ENCODE measurements at places on chromosomes 7 and 10.

DNA sequence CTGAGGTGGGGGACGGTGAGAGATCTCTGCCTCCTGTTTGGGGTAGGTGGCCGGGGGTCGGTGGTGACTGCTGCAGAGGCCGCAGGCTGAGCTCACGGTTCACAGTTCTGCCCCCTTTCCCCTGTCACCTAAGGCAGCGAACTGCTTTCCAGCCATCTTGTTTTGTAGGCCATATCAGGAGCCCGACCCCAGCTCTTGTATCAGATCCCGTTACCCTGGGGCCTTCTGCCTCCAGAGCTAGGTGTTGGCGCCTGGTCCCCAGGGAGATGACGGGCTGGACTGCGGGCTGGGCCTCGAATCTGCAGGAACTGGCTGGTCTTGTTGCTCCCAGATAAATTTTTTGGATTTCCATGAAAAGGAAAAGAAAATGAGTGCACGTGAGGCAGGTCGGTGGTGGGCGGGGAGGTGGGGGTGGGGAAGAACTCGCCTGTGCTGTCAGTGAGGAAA lies 183.0 kb downstream of the DNAJB6 start:
- DNase-seq = peak; percentile 23

DNA sequence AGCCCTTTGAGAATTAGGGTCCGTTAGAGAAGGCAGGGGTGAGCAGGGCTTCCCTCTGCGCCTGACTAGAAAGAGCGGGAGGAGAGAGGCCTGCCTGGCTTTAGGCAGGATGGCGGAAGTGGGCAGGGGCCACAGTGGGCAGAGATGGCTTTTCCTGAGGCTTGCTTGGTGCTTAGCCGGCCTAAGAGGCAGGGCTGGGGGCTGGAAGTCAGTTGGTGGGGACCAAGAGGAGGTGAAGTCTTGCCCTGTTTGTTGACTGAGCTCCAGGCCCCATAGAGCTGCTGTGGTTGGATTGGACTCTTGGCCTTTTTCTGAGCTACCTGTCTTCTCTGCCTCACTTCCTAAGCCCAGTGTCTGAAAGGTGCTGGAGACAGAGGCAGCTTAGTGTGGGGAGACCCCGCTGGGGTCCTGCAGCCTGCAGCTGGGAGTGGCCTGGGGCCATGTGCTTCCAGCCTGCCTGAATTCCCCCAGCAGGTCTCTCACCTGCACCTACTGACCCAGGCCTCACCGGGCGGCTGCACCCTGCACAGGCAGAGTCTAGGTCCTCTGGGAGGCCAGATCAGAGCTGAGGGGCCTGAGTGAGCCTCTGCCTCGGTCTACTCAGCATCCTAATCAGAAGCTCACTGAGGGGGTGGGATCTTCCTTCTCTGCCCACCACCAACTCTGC lies 4.8 kb downstream of the FAM241B start:
- peak; percentile 25 for DNase-seq

GRCh38 chr10:95729323-95730055 lies 26.5 kb upstream of the ENTPD1 start:
- DNase-seq = no peak

DNA sequence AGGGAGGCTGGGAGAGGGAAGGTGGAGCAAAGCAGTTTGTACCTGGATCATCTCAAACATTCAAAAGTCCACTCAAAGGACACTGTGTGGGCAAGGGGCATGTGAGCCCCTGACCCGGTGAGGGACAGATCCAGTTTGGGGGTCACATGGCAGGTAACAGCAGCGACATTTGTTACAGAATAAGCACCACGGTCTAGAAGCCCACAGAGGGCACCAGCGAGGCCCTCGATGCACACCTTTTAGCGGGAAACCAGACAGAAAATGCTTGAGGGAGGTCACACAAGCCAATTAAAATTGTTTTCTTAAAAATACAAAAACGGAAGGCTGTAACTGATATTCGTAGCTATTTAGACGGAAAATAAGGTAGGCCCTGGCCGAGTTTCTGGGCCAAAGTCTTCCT lies 144.4 kb downstream of the ZMYND11 start:
- no peak for DNase-seq

DNA sequence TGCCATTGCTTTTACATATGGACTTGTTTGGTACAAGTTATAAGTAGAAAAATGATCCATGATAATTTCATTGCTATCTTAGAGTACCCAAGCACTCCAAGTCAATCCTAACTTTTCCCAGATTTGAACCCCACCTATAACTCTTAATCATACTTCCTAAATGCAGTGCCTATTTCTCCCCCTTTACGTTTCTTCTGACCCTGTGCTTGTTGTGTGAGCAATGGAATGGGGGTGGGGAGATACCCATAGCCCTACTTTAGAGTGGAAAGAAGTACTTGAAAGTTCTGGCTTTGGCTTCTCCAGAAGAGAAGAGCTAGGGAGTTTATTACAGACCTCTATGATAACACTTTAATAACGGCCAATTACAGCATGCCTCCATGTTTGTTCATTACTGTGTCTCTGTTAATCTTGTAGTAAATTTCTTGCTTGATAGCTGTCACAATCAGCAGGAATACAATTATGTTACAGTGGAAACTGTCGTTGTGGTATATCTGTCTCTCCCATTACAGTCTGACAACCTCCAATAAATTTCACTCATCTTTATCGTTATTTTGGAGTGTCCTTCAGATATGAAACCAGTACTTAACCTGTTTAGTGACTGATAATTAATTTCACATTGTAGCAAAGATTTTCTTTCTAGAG lies 34.0 kb downstream of the CNPY1 start:
- DNase-seq = no peak

GRCh38 chr7:153457746-153458145 lies 594.5 kb upstream of the DPP6 start:
- DNase-seq = no peak

DNA sequence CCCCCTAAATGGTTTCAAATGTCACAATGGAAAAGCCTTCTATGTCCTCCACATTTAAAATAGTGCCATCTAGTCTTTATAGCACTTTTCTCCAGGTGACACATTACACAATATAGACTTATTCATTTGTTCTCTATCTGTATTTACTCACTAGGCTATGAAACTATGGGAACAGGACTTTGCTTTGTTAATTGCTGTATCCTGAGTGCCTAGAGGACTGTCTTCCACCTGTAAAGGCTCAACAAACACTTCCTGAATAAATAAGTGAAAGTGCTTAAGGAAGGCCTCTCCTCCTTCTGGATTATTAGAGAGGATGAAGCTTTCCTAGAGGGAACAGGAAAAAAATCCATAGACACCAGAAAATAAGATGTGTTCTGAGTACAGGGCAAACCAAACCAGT lies 397.6 kb upstream of the LRRN3 start:
- no peak for DNase-seq

GRCh38 chr7:142871260-142872105 lies 14.1 kb downstream of the TRPV6 start:
- DNase-seq = peak; percentile 32

GRCh38 chr7:18096087-18096486 lies 68.4 kb upstream of the PRPS1L1 start:
- no peak for DNase-seq

GRCh38 chr7:156950381-156950858 lies 908 bp downstream of the NOM1 start:
- DNase-seq = no peak

DNA sequence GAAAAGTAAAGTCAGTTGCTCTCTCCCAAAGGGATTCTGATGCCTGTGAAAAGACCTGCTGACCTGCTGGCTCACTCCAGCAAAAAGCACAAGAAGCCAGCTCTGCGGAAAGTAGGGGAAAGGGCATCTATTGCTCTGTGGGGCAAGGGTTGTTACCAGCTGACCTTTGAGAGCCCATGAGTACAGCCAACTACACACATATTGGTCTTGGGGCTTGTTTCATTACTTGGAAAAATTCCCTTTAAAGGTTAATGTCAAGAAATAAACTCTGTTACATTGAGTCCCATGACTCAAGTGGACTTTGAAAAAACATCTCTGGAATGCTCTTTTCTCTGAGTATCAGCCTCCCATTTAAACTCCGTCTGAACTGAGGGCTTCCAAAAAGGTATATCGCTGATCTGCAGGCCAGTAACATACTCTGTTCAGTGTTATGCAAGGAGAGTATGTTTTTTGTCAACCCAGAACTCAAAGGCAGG lies 53.2 kb downstream of the PANK1 start:
- no peak for DNase-seq

DNA sequence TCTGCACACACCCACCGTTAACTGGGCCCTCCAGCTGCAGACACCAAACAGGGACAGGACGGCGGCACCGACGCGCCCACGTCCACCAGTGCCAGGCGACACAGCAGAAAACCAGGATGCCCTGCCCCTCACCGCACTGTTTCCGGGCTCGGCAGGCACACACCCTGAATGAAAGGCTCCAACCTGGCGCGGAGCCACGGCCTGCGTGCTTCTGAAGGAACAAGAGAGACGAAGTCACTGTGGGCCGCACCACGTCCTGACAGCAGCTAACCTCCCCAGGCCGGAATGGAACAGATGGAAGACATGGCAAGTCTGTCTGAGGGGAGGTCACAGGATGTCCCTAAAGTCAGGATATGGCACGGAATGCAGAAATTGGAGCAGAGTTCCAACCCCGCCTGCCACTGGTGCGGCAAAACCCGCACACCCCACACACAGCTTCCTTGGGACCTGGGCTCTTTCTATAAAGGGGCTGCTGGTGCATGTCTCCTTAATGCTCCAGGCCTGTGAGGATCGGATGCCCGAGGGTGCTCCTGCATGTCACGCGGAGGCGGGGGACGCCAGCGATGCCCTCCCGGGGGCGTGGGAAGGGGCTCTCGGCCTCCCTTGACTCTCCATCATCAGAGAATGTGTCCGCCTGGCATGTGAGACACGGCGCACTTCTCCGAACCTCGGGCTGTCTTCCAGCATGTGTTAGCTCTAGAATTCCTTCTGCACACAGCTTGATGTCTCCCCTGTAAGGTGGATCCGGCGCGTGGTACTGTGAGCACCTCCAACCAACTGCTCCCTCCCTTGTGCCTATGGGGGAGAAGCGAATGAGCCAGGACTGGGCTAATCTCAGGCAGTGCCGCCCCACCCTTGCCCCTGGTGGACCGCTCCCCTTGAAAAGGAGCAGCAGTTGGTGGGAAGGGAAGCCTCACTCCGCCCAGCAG lies 3.9 kb upstream of the GPER1 start:
- no peak for DNase-seq

DNA sequence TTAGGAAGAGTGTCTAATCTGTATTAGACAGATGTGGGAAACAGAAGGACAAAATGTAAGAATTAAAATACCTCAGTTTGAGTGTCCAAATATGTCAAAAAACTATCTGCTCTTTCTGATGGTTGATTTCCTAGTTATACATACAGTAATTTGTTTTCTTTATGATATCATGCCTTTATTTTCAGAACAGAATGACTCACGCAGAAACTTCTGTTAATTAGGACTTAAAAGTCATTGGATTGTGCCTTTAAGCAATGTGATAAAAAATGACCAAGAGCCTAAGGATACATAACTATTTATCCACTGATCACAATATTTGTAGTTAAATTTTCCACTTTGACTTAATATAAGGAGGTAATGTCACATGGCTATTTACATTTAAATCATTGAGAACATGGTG lies 206.7 kb upstream of the PTPRZ1 start:
- no peak for DNase-seq

- peak; percentile 71 for DNase-seq
These were observed 514 bp upstream of the GAD2 start for GRCh38 chr10:26215935-26216584.

DNA sequence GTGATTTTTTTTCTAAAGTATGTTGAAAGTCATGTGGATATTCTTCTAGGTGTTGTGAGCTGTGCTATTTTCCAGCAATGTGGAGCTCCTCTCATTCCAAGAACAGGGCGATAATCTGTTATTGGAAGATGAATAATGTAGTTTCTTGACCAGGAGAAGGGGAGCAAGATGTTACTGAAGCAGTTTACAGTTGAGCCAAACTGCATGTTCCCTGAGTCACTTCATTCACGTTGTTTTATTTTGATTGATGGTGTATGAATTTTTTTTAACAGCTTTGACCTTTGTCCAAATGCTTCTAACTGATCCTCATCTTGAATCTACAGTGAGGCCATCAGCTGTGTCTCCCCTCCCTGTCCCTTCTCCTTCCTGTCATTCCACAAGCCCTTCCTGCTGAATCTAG lies 277.1 kb upstream of the KLF6 start:
- no peak for DNase-seq

- DNase-seq = no peak
These were observed 47.2 kb downstream of the PWWP2B start for GRCh38 chr10:132443983-132444876.

DNA sequence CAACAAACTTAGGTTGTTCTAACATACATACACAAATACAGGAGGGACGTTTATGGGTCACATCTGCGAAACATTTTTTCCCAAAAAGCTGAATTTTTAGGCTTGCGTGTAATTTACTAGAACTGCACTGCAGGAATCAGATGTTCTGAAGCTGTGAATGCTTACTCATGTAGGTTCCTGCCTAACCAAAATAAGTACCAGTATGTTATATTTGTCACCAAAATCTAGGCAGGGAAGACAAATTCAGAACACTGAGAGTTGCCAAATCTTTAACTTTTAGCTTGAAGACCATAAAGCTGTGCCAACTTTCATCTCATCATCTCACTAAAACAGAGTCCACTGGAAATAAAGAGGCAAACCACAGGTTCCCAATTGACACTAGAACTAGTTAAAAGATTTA lies 5.7 kb downstream of the UBE2H start:
- DNase-seq = no peak

DNA sequence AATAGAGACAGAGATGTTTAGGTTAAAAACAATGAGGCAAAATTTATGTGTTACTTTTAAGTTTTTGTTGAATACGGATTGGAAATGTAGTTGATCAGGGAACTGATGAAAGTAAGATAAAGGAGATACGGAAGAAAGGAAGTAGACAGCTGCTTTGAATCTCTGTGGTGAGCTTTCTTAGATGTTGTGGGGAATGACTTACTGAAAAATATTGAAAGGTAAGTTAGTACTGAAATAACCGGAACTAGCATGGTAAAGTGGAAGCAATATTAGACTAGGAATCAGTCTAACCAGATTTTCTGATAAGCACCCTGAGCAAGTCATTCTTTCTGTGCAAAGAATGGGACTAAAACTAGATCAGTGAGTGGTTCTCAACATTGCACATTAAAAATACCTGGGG lies 34.8 kb downstream of the LUC7L2 start:
- no peak for DNase-seq
